ENCODE measurements at places on chromosomes 2 and 18. TPM values are rescaled to one million over a fixed set of nuclear protein-coding genes. Genes with fewer than 3 reads are reported as not detected.

DNA sequence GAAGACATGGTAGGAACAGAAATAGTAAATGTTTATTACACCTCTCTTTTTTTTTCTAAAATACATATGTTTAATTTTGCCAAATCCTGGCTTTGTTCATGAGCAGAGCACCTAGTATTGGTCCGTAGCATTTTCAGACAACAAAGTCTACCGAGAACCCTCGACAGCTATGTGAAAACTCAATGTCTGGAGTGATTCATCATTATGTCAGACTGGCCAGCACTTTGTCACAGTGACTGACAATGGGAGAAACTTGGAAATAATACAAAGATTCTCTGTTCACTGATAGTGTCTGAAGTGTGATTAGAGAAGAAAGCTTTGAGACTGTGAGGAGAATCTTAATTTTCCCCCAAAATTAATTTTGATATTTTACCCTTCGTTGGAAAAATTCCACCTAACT lies 143.0 kb downstream of the HNMT start:
- H3K27me3 ChIP-seq: no peaks in the 10 kb centered on the region
- no peaks in the 10 kb centered on the region for H3K36me3 ChIP-seq
- H3K4me1 ChIP-seq: no peaks in the 10 kb centered on the region
- H3K4me3 ChIP-seq: no peak overlapping the region
- DNase-seq: no peak

DNA sequence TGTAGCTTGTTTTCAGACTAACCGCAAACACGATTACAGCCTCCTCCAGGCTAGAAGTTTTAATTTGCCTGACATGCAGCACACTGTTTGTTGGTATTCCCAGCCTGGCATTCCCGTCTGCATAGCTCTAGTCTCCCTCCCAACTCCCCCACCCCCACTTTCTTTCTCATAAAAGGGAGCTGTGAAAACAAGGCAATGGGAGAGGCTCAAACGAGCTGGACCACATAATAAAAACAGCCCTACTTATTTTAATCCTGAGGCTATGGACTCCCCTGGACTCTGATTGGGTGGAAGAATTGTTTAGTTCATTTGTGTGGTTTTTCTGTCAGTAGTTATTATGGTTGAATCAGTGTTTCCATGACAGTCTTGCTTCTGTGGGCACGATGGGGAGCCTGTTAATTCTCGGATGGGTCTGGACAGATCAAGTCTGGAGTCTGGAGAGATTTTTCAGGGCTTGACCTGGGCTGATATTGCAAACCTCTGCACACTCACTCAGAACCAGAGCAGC lies 1.2 kb downstream of the STON1 start:
- DNase-seq: no peak
- no peak overlapping the region for H3K27ac ChIP-seq
- H3K36me3 ChIP-seq: no peaks in the 10 kb centered on the region
- peak overlapping the region; percentile 82 for H3K4me3 ChIP-seq

DNA sequence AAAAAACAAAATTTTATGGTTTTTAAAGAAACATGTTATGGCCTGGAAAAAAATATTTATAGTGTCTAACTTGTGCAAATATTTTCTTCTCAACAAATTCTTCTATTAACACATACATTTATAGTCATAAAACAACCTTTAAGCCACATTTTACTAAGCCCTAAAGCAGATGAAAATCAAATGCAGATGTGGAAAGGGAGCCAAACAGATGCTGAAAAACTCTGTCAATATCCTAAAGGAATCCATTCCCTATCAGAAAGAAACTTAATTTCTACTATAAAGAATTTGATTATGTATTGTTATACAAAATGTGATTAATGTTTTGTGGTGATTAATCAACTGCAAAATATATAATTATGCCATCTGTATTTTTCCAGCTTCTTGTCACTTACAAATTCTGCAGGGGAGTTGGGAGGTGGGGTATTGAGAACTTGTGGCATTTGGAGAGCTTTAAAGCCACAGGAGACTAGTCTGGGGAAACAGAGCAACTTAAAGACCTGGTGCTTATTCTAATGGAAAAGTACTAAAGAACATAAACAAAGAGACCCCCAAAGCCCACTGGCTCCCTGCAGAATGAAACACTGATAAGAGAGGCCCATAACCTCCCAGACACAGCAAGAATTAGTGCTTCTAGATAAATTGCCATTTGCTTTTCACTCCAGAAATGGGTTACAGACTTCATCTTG lies 1721.0 kb upstream of the PIK3C3 start:
- H3K27me3 ChIP-seq: no peaks in the 10 kb centered on the region
- peaks cover 5% of the 10 kb centered on the region for H3K36me3 ChIP-seq

GRCh38 chr18:25494888-25495287 lies 142.9 kb upstream of the ZNF521 start:
- peaks cover 5% of the 10 kb centered on the region for H3K36me3 ChIP-seq
- H3K27me3 ChIP-seq: no peaks in the 10 kb centered on the region
- DNase-seq: no peak
- H3K4me3 ChIP-seq: no peak overlapping the region
- no peak overlapping the region for H3K27ac ChIP-seq
- H3K4me1 ChIP-seq: no peaks in the 10 kb centered on the region

GPR35 gene
- total RNA-seq: 1.4 TPM

Measured in H9 (cell line).